Small intestine (tissue), 16 donors: ENCODE measurements at places on chromosomes 1 and 21. TPM values are rescaled to one million over a fixed set of nuclear protein-coding genes. Genes with fewer than 3 reads are reported as not detected.

DNA sequence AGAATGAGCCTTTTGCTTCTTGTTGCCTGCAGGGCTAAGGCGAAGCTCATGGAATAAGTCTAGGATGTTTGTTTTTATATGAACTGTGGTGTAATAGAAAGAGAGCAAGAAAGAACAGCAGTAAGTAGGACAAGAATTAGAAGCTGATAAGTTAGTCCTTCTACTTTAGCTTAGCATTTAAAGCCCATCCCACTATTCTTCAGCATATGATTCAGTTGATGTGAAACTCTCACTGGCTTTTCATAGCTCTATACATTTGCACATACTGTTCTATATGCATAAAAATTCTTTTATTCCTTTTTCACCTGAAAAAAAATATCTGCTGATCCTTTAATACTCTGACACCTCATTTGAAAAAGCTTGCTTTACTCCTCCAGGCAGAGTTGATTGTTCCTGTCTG lies 712.0 kb downstream of the USP25 start:
- no peak for DNase-seq

GRCh38 chr1:9590201-9590600 lies 1.5 kb downstream of the TMEM201 start:
- DNase-seq: no peak

The AZIN2 gene
- 1.5 TPM for polyA plus RNA-seq

DNA sequence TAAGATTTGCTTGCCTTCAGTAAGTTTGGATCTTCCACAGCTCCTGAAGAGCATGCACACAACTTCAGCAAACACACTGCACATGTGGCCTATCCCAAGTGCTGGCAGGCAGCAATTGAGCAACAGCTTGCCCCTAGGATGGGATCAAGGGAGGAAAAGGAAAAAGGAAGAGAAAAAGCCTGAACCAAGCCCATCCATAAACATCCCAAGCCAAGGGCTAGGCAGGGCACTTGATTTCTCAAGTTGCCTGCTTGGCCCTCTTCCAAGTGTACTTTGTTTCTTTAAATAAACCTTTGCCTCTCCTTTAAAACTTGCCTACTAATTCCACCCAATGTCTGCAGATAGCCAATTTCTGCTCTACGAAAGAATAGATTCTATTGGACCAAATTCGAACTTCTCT lies 49.0 kb upstream of the OLFM3 start:
- peak; percentile 75 for DNase-seq

GRCh38 chr1:241061062-241061461 lies 295.9 kb downstream of the RGS7 start:
- DNase-seq: no peak

The EIF4G3 gene
- polyA plus RNA-seq: 17.4 TPM

The OR6N1 gene
- polyA plus RNA-seq: not detected
